ENCODE measurements at places on chromosomes 3 and 15. TPM values are rescaled to one million over a fixed set of nuclear protein-coding genes. Genes with fewer than 3 reads are reported as not detected.

The BTD gene
- 111 TPM for total RNA-seq

The CRABP1 gene
- total RNA-seq: not detected

The CPNE4 gene
- not detected for total RNA-seq

The CLDN11 gene
- total RNA-seq: 1.7 TPM

The CHP1 gene
- total RNA-seq: 95.6 TPM

The JMJD7 gene
- 2.2 TPM for total RNA-seq

The SEMA7A gene
- total RNA-seq: 16.2 TPM

The SH2D7 gene
- not detected for total RNA-seq

The LRRN1 gene
- total RNA-seq: 1.7 TPM
